ENCODE measurements at places on chromosomes 2 and 18.
A peak's percentile ranks its signal among the peaks of the same experiment; 100 is the strongest.

- DNase-seq, result no peak
Observed at GRCh38 chr2:45612285-45612684, 1.2 kb upstream of the SRBD1 start.

DNA sequence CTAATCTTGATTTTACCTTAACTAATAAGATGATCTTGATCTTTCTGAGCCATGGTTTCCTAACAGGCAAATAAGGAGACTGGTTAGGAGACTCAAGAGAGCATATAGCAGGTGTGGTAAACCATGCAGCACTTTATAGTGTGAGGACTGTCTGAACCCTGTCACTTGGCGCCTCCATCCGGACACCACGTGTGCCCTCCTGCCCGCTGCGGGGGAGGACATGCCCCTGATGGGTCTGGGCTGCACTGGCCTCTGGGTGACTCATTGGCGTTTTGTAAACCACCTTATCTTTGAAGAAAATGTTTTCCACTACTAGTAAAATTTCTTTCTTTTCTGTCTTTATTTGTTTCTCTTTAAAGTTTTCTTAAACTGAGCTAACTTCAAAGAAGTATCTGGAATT, 131.1 kb downstream of the FMNL2 start:
- no peak for DNase-seq

GRCh38 chr2:71783215-71783614, 329.9 kb downstream of the DYSF start:
- DNase-seq, result no peak

DNA sequence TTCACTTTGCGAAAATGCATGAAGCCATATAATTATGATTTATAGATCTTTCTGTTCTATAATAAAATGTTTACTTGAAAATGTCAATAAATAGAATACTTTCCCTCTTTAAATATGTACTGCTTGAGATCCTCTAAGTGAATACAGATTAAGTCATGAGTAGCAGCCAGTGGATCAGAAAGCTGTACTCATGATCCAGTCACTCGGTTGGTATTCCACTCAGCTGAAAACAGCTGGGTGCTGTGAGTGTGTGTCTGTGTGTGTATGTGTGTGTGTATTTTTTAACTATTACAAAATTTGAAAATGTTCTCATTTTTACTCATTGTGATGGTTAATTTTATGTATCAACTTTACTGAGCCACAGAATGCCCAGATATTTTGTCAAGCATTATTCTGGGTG, 141.6 kb upstream of the CYP26B1 start:
- DNase-seq, result no peak

- DNase-seq, result no peak
Observed at GRCh38 chr2:24620936-24621335, 129.9 kb downstream of the NCOA1 start.

GRCh38 chr2:120691410-120691809, 44.3 kb upstream of the GLI2 start:
- DNase-seq, result no peak

- peak; percentile 39 for DNase-seq
Observed at GRCh38 chr2:147623328-147623727, 221.5 kb upstream of the ACVR2A start.

GRCh38 chr2:59018737-59019136, 777.6 kb upstream of the FANCL start:
- DNase-seq, result no peak

DNA sequence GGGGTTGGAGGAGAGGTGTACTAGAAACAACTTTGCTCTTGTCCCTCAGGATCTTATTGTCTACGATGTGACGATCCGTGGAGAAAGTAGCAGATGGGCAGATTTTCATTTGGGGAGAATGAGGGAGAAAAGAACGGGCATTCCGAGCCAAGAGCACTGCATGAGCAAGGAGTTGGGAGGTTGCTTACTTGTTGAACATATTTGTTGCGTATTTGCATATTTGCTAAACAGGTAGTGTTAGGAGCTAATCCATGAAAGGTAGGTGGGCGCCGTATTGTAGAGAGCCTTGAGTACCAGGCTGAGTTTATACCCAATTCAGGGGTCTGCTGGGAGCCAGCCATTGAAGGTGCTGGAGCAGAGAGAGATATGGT, 490 bp downstream of the BCS1L start:
- no peak for DNase-seq

DNA sequence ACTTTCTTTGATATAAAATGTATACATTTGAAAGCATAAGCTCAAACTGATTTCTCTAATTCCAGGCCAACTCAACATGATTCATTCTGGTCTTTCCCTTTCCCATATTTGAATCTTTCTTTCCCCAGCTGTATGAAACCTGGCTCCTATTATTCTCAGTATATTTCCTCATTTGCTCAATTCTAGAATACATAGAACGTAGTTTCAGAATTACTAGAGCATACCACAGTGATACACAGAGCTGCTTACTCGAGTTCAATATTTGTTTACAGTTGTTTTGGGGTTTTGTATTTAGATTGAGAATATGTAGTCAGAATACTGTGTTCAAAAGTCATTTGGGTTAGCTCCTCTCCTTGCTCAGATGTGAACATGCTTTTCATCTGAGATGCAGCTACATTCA, 43.0 kb downstream of the TNFRSF11A start:
- DNase-seq, result no peak

DNA sequence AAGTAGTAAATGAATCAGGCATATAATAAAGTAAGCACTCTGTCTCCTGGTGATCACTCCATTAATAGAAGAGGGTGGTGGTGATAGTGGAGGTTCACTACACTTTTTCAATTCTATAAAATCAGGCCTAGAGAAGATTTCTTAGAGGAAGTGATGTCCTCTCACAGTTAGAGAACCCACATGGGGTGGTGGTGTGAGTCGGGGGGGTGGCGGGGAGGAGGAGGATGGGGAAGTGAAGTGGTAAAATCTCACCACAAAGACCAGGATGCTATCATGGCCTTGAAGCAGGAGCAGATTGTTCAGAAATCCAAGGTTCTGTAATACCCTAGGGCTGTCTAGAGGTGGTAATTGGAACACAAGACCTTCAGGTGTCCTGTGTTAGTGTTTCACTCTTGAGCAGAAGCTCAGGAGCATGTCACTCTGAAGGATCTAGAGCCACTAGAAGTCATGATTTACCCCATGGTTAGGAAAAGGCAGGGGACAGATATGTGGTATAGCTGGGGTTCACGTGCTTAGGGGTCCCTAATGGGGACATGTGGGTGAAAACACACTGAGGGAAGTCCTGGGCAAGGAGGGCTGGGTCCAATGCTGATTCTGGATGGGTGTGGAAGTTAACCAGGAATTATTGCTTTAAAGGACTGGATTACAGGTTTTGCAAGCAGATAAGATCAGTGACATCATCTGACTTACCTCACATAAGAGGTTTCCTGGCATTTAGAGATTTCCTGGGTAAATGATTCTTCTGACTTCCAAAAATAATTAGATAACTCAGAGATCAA, 31.0 kb downstream of the RNF125 start:
- peak; percentile 48 for DNase-seq

DNA sequence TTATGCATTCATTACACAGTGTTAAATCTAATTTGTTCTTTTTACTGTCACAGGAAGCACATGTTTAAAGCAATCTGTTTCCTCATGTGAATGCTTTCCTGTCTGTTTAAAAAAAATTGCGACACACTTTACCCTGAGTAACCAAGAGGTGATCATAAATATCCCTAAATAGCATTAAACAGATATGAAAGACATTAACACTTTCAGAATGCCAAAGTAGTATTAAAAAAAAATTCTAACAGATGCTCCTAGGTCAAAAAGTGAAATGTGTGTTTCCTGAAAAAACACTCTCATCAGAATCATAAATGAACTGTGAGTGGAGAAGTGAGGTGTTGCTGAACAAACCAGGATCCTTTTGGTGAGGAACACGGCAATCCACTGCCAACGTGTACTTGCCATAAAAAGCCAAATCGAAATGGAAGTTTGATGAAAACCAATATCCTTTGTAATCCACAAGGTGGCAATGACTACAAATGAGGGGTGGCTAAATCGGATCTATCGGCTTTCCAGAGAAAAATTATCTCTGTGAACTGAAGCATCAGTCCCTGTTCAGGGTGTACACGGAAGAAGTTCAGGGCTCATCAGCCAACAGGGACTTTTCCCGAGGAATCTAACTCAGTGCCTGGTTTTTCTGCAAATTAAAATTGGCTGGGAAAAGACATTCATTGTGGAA, 248.9 kb downstream of the TCF4 start:
- no peak for DNase-seq

GRCh38 chr2:209702775-209703174, 68.9 kb upstream of the UNC80 start:
- DNase-seq, result no peak

GRCh38 chr2:148209603-148210002, 188.7 kb downstream of the MBD5 start:
- no peak for DNase-seq

- no peak for DNase-seq
Observed at GRCh38 chr2:219010162-219010756, 17.0 kb upstream of the CRYBA2 start.

DNA sequence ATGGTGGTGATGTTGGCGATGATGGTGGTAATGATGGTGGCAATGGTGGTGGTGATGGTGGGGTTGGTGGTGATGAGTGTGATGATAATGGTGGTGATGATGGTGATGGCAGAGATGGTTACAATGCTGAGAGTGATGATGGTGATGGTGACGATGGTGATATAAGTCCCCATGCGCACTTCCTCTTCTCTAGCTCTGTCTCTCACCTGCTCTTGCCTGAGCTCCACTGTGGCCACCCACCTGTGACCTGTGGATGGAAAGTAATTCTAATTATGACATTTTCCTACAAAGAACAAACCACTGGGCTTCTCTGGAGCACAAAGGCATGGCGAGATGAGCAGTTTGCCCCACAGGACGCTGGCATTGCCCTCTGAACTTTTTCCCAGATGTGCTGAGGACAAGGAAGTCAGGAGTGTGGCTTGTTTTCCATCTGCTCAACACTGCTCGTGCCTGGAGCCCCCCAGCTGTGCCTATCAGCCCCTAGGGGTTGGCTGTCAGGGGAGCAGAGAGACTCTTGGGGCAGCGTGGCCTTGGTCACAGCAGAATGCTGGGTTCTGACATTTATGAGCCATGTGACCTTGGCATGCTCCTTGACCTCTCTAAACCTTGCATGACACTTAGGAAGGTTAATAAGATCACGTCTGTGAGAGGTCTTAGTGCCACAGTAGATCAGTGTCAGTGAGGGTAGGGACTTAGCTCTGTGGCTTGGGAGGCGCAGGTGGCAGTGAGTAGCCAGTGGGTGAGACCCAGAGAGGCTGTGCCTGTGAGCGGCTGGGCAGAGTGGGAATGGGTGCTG, 68.4 kb downstream of the RRM2 start:
- no peak for DNase-seq

GRCh38 chr2:234158812-234159211, 108.3 kb downstream of the SPP2 start:
- no peak for DNase-seq

DNA sequence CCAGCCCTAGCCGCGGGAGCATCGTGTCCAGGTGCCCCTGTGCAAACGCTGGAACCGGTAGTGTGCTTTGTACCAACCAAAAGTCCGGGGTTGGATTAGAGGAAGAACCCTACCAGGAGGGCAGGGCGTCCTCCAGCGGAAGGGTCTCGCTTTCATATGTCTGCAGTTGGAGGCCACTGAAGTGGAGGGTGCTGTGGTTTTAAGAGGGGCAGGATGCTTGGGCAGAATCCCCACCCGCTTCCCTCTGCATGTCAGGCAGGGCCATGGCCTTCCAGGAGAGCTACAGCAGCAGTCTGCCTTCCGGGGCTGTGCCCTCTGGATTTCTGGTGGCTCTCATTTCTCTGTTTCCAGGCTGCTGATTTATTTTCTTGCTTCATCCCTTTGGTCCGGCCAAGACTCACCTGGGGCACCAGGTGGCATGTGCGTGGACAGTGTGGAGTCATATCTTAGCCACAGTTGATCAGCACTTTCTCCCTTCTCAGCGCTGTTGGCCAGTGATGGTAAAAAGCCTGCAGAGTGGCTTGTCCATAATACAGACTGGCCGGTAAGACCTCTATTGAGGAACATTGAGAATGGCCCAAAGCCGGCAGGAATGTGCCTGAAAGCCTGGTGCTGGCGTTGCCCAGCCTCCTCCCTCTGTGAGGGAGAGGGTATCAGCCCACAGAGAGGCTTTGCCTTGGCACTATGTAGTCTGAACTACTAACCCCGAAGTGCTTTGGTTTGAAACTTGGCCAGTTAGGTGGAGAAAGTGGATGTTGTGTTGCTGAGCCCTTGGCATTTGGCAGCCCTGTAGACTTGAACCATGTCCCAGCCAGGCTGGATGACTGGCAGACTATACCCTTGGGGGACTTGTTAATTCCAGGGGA, 1.8 kb downstream of the AGAP1 start:
- DNase-seq, result no peak

DNA sequence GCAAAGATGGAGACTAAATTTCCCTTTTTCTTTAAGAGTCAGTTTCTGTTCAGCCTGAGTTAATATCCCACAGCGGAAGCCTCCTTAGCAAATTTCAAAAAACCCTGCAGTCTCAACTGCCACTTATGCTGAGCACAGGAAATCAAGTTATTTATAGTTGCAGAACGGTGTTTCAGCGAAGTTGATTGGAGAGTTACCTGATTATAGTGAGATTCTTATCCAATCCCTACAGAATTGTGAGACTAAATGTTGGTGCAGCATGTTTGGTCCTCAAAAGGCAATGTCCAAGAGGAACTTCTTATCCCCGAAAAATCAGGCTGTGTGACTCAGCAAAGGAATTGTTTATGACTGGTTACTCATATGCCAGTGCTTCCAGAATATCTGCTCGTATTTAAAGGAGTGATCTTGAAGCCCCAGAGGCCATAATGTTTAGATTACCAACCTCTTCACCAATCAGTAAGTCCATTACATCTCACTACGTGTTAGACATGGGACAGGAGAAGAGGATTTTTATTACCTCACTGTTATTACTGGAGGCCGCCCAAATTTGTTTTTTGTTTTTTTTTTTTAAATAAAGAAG, 67.9 kb downstream of the LRRFIP1 start:
- peak; percentile 68 for DNase-seq

DNA sequence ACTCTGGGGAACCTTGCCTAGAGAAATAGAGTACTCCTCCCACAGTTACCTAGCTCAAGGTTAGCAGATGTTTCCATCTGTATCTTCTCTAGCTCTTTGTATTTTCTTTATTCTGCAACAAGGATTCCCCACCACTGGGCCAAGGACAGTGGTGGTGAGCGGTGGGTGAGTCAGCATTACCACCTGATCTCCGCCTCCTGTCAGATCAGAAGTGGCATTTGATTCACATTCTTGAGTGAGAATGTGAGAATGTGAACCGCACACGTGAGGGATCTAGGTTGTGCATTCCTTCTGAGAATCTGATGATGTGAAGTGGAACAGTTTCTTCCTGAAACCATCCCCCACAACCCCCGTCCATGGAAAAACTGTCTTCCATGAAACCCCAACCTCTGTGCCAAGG, 9.0 kb downstream of the EPB41L3 start:
- DNase-seq, result no peak

DNA sequence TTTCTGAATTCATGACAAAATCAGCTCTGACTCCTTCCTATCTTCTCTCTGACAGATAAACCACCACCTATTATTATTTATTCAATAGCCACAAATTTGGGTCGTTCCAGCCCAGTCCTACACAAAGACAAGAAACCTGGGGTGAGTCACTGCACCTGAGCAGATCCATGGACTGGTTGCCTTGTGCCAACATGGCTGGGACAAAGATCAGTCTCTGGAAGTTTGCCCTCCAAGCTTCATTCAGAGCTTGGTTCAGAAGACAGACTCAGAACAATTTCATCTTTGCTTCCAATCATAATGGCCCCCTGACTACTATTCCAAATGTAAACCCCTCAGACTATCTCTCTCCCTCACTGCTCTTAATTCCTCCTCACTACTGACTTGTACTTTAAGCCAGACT, 9.6 kb upstream of the EXOC6B start:
- no peak for DNase-seq

- DNase-seq, result no peak
Observed at GRCh38 chr2:10271946-10272345, 30.8 kb upstream of the HPCAL1 start.

GRCh38 chr2:232636788-232637420, 3.5 kb downstream of the EFHD1 start:
- no peak for DNase-seq

Data from central memory CD4-positive, alpha-beta T cell (primary cell).